ENCODE measurements at places on chromosomes 1 and 21.

GRCh38 chr1:116189481-116189880, 78.3 kb downstream of the MAB21L3 start:
- no peak for DNase-seq

DNA sequence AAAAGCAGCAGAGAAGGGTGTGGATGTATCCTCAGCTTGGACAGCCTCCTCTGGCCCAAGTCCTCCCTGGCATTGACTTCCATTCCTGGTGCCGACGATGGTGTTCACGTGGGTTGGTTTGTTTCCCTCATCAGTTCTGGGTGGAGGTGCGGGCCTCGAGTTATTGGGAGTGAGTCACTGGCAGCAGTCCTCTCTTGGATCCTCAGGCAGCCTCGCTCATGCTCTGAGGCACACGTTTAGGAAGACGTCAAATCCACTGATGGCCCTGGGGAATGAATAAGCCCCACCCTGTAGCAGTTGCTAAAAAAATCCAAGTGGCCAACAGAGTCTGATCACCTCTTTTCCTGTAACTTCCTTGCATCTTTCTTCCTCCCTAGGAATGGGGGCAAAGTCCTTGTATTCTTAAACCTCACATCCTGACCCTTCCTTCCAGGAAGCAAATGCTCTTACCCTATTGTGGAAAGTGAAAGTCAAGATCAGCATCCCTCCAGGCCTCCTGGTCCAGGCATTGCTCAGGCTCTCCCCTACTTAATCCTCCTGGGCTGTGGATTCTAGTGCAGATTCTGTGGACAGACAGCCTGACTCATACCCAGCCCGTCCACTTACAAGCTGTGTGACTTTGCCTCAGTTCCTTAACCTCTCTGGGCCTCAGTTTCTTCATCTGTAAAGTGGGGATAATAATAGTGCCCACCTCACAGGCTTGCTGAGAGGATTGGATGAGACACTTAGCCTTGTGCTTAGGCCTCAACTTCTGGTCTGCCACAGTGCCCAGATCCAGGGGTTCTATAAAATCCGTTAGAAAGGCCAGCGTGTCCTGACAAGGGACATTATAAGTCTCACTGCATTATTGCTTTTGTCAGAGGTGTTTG, 111.1 kb downstream of the TLR5 start:
- peak; percentile 94 for DNase-seq

- no peak for DNase-seq
Observed at GRCh38 chr1:95905818-95906395, 671.9 kb downstream of the RWDD3 start.

GRCh38 chr1:54153535-54154439, 987 bp upstream of the CDCP2 start:
- peak; percentile 74 for DNase-seq

DNA sequence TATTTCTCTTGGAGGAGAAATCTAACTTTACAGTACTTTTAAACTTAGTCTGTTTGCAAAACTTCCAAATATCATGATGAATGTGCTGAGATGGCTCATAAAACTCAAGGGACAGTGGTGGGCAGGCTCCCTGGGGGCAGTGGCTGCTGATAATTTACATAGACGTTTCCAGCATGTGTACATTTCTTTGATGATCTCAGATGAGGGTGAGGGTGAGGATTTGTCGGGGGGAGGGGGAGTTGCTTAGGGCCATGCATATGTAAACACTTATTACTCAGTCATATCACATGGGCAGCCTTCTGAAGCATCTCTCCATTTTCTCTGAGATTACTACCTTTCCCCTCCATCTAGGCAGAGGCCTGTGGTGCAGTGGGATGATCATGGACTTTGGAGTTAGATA, 152.9 kb upstream of the HMGB4 start:
- DNase-seq: peak; percentile 59

- DNase-seq: no peak
Observed at GRCh38 chr21:19547951-19548840, 1144.6 kb upstream of the TMPRSS15 start.

DNA sequence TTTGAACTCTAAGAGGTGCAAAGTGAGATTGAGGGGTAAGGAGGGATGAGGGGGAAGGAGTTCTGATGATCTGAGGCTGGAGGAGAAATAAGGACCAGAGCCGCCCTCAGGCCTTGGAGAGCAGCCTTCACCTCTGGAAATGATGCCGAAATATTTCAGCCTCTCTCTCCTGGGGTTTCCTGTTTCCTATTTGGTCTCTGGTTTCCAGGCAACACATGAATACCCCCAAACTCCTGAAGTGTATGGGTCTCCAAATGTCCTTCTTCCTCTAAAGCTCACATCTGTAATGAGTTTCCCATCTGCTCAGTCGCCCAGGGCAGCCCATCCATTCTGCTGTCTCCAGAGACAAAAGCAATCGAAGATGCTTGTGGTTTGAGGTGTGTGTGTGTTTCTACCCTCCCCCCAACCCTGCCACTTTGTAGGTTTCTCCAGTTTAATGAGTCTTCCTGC, 52.0 kb upstream of the FAM20B start:
- DNase-seq: peak; percentile 8

DNA sequence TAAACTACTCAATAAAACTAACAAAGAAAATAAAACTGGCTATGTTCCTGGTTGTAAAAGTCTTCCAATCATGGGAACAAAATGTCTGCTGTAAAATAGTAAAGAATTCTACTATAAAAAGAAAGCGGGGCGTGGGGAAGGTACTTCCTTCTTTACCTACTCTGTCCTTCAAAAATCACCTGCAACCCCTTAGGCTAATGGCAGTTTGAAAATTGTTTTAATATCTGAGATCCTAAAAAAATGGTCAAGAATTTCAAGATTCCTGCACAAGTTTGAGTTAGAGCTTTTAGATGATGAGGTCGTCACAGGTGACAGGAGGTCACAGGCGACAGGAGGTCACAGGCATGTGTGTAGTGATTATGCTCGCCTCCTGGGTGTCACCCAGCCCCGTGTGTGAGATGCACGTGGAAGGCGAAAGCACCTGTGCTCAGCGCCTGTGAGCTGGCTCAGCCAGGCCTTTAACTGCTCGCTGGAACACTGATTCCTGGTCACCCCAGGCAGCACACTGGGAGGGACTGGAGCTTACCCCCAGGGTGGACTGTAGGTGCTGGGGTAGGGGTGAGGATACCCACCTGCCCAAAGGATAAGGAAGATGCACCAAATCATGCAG, 18.6 kb upstream of the TMPRSS2 start:
- DNase-seq: no peak

DNA sequence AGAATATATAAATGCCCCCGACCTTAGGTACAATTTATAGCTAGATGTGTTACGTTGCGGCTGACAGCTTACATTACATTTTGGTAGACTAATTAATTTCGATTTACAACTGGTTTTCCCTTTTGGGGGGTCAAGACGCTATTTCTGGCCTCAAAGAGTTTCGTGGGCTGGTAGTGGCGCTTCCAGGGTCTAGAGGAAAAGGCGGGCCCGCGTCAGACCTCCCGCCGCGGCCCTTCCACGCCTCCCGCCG, 391 bp downstream of the IFT25 start:
- no peak for DNase-seq

- peak; percentile 30 for DNase-seq
Observed at GRCh38 chr1:10046356-10047085, 13.8 kb downstream of the UBE4B start.

GRCh38 chr21:41831866-41832595, 47.1 kb downstream of the PRDM15 start:
- no peak for DNase-seq

DNA sequence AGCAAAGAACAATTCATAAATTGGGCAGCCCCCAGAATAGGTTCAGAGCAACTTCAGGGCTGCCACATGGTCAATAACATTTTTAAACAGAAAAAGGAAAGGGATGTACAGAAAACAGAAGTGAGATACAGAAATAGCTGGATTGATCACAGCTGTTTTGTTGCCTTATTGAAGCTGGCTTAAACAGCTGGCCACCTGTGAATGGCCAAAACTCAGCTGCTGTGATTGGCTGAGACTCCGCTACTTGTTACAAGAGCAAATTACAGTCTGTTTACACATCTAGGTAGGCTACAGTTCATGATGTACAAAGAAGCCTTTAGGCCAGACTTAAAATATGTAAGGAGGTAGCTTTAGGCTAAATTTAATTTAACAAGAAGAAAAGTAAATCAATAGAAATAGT, 11.6 kb upstream of the IFNAR1 start:
- DNase-seq: no peak

- no peak for DNase-seq
Observed at GRCh38 chr1:65049941-65050713, 83.8 kb upstream of the JAK1 start.

DNA sequence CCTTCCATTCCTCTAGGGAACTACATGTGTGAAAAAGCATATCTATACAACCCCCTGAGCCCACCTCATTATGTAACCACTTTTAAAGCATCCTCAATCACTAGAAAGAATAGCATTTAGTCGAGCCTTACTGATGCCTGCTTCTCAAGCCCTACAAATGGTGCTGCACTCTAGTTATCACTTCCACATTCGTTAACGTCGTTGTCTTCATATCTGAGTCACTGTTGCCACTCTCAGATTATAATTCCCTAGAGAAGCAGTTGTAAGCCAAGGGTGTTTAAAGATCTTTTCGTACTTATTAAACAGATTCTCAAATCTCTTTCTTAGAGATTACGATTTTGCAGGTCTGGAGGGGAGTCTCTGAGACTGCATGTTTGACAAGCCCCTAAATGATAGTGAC, 16.5 kb downstream of the ATP1B1 start:
- no peak for DNase-seq

- peak; percentile 45 for DNase-seq
Observed at GRCh38 chr1:221074332-221074731, 195.1 kb downstream of the HLX start.

DNA sequence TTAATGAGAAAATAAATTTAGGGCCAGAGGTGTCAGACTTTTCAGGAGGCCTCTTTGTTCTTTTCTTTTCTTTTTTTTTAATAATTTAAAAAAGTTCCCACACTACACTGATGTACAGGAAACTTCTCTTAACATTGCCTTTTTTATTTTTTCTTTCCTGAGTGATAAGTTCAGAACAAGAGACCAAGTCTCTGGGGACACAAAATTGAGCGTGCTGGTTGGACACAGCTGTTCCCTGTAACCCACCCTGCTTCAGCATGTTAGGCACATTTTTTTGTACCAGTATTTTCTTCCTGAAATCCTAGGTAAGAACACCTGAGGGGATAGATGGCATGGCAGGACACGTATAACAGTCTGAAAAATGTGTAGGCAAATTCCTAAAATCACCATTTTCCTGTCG, 50.1 kb downstream of the PBX1 start:
- DNase-seq: no peak

- DNase-seq: no peak
Observed at GRCh38 chr21:27827972-27828371, 861.1 kb upstream of the ADAMTS5 start.

- peak; percentile 84 for DNase-seq
Observed at GRCh38 chr1:31788825-31789256, 24.7 kb upstream of the ADGRB2 start.

DNA sequence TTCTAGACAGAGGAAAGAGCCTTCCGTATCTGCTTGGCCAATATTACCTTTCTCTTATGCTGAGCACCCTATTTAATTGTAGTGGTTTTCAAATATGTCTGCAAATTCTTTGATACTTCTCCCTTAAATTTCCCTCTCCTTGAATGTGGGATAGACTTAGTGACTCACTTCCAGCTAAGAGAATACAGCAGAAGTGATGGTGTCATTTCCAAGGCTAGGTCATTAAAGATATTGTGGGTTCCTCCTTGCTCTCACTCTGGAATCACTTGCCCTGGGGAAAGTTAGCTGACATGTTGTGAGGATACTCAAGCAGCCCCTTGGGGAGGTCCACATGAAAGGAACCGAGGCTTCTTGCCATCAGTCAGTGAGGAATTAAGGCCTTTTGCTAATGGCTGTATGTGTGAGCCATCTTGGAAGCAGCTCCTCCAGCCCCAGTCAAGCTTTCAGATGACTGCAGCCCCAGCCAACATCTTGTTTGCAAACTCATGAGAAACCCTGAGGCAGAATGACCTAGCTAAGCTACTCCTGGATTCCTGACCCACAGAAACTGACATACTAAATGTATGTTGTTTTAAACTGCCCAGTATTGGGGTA, 8.1 kb upstream of the CITED4 start:
- DNase-seq: peak; percentile 56

DNA sequence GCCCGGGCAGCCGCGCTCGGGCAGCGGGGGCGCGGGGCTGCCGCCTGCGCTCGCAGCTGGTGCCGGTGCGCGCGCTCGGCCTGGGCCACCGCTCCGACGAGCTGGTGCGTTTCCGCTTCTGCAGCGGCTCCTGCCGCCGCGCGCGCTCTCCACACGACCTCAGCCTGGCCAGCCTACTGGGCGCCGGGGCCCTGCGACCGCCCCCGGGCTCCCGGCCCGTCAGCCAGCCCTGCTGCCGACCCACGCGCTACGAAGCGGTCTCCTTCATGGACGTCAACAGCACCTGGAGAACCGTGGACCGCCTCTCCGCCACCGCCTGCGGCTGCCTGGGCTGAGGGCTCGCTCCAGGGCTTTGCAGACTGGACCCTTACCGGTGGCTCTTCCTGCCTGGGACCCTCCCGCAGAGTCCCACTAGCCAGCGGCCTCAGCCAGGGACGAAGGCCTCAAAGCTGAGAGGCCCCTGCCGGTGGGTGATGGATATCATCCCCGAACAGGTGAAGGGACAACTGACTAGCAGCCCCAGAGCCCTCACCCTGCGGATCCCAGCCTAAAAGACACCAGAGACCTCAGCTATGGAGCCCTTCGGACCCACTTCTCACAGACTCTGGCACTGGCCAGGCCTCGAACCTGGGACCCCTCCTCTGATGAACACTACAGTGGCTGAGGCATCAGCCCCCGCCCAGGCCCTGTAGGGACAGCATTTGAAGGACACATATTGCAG, 3.0 kb downstream of the ARTN start:
- DNase-seq: no peak

- no peak for DNase-seq
Observed at GRCh38 chr1:193677874-193678273, 491.5 kb upstream of the B3GALT2 start.

DNA sequence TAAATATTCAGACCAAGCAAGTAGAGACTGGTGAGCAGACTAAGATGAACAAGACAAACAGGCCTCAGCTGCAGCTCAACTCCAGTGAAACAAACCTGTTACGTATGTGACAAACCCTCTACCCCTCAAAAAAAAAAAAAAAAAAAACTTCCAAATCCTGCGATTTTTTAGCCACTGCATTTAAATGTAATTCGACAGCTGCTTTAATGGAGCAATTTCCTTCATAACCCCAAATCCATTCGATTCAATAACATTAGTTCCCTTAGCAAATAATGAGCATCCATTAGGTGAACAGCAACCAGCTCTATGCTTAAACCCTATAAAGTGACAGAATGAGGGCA, 31.1 kb downstream of the SIPA1L2 start:
- no peak for DNase-seq

GRCh38 chr1:75855010-75855409, 58.3 kb downstream of the MSH4 start:
- DNase-seq: peak; percentile 58

GRCh38 chr1:21335088-21335691, 44.9 kb upstream of the ECE1 start:
- no peak for DNase-seq

GRCh38 chr1:63728611-63729226, 45.1 kb upstream of the ROR1 start:
- no peak for DNase-seq

DNA sequence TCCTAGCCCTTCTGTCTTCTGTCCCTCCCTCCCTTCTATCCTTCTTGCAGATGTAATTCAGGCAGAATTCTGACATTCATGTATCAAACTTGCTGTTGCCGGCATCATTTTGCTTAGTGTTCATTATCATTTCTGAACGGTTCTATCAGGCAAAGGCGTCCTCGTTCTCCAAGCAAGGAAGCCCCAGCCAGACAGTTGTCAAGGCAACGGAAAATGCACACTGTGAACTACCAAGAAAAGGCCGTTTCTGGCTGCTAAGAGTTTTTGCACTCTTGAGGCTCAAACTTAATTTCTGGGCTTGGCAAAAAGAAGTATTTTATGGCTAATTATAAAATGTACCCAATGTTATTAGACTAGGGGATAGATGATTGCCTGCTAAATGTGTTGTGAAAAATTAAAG, 164.7 kb upstream of the KCNJ15 start:
- no peak for DNase-seq
